ENCODE measurements at places on chromosomes 16 and 17.

- no peak for DNase-seq
Measured at GRCh38 chr16:9820476-9821246, 361.6 kb downstream of the GRIN2A start.

DNA sequence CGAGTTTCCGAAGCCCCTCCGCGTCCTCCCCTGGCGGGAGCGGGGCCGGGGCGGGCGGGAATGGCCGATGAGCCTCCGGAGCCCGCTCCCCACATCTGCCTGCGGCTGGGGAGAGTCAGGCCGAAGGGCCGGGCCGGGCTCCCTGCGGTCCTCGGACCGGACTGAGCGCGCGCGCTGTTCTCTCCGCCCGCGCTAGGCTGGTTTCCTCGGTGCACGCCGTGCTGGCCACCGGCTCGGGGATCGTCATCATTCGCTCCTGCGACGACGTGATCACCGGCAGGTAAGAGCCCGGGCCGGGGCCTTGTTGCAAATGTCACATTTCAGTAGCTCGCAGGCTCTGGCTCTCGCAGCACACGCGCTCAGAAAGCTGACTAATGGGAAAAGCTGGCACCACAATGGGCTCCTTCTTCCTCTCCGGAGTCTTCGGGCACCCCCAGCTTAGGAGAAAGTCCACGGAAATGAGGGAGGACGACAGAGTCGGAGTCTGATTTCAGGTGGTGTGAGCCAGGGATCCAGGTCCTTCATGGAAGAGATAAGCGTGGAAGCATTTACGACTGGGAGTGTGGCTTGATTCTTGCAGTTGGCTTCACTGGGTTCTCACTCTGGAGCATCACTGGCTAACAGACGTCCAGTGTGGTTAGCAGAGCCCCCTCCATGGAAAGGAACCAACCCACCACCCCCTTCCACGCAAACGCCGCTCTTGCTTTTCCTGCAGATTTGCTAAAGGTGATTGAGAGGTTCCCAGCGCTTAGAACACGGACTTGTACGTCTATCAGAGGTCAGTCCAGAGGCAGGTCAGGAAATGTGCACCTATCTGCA, 715 bp downstream of the TLCD3A start:
- peak; percentile 45 for DNase-seq

DNA sequence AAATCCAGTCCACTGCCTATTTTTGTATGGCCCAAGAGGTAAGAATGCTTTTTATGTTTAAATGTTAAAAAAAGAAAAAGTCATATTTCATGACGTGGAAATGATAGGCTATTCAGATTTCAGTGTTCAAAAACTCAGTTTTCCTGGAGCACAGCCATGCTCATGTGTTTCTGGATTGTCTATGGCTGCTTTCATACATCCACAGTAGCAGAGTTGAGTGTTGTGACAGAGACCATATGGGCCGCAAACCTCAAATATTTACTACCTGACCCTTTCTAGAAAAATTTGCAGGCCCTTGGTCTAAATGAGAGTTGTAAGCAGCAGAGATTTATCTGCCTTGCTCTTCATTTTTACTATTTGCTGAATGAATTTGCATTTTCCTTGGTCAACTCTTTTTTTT, 264.1 kb downstream of the CBLN1 start:
- no peak for DNase-seq

DNA sequence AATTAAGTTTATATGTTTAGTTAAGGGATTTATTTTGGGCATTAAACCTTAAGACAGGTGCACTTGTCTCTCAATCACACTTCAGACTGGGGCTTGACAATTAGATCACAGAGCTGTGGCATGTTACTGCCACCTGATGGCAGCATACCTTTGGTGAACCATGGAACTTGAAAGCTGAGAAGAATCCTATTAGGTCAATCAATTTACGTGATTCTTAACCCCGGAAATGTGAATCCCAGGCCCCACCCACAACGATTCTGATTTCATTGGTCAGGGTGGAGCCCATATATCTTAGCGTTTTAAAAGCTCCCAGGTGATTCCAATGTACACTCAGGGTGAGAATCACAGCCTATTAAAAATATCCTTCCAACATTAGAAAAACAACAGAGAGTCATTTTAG, 91.0 kb downstream of the GSG1L start:
- DNase-seq, result peak; percentile 20
